Caki2 (cell line): ENCODE measurements at places on chromosomes 3 and 15. TPM values are rescaled to one million over a fixed set of nuclear protein-coding genes. Genes with fewer than 3 reads are reported as not detected.

DNA sequence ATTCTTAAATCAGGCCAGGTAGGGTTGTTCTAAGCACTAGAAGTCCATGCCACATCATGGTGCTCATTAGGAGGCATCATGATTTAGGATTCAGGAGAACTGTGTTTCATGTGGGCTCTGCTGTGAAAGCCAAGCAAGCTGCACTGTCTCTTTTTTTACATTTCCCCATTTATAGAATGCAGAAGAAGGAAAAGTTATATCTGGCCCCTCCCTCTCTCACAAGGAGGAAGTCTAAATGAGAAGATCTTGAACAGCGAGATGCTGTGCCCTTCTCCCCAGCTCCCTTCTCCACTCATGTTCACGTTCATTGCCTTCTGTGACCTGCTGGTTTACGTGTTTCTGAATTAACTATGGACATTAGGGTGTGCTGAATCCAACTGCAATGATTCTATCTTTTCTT, 178.5 kb upstream of the RASGRP1 start:
- no peak for DNase-seq

DNA sequence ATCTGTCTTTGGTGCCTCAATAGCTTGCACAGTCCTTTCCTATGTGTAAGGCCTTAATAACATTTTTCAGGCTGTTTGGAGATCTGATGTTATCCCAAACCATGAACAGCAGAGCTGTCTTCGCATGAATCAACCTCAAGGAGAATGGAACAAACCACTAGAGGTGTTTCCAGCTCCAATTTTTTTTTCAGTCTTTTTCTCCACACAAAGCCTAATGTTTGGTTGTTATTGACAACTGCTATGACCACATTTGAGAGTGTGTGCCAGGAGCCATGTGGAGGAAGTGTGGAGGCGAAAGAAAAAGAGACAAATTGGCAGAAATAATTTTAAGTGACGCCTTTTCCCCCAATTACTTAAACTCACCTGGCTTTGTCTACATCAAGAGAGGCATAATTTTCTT, 38.7 kb downstream of the RTP4 start:
- DNase-seq, result no peak

Gene SLC28A2
- total RNA-seq, result not detected in 2 replicates

GRCh38 chr3:180690061-180690460, 10.8 kb upstream of the CCDC39 start:
- no peak for DNase-seq

GRCh38 chr15:68666812-68667450, 88.1 kb downstream of the CORO2B start:
- no peak for DNase-seq

DNA sequence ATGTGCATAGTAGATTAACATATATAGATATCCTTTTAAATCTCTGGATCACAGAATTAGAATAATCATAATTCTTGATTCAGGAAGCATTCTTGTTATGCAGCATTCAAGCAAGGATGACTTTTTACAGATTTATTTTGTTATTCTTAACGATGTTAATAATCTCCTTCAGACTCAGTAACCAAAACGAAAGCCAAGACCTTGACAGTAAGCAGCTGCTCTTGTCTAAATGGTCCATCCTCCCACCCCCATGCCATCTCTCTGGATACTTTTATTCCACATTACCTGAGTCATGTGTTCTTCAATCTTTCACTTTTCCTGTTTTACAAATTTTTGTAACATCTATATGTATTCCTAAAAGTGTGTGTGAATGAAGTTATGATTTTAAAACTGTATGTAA, 33.3 kb upstream of the GPR171 start:
- no peak for DNase-seq

GRCh38 chr15:82046666-82047452, 1.0 kb upstream of the MEX3B start:
- DNase-seq, result peak; percentile 96

- DNase-seq, result no peak
These were observed 138.0 kb upstream of the BHLHE40 start for GRCh38 chr3:4841225-4841624.

DNA sequence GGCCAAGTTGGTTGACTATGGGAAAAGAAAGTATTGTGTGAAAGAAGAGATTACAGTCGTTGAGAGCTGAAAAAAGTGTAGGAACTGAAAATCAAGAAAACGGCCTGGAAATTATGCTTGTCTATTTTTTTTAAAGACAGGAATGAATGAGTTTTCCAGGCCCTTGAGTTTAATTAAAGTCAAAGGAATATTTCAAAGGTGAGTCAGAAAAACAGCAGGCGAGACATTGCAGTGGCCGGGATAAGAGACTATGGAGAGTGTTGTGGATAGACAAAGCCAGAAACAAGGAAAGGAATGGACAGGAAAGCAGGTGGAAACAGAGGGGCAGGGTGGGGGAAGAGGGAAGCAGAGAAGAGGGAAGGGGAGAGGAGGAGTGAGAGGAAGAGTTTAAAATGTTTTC, 275.1 kb upstream of the LRTM1 start:
- DNase-seq, result peak; percentile 46

- no peak for DNase-seq
These were observed 544.9 kb upstream of the CBLB start for GRCh38 chr3:106413683-106414082.

DNA sequence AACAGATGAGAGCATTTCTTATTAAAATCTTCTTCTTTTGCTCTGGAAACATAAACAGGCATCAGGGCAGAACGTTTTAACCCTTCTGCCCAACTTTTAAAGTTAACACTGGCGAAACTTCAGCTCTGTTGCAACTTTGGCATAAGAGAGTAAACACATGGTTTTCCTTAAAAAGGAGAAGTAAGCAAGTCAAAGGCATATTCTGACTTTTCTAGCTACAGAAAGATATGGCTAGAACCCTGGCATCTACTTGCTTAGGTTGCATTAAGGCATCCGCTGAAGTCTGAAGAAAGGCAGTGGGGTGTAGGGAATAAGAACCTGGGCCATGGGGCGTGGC, 13.3 kb upstream of the IL16 start:
- no peak for DNase-seq

Gene C3orf49
- total RNA-seq, result not detected in 2 replicates

- no peak for DNase-seq
These were observed 3.9 kb upstream of the SAMD7 start for GRCh38 chr3:169907476-169907875.

DNA sequence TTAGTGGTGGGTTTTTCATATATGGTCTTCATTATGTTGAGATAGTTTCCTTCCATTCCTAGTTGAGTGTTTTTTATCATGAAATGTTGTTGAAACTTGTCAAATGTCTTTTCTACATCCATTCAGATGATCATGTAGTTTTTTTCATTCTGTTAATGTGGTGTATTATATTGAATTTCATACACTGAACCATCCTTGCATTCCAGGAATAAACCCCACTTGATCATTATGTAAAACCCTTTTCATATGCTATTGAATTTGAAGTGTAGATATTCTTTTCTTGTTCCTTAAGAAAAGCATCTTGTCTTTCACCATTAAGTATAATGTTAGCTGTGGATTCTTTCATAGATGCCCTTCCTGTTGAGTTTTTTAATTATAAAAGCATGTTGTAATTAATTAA, 42.9 kb downstream of the PIAS1 start:
- peak; percentile 7 for DNase-seq

DNA sequence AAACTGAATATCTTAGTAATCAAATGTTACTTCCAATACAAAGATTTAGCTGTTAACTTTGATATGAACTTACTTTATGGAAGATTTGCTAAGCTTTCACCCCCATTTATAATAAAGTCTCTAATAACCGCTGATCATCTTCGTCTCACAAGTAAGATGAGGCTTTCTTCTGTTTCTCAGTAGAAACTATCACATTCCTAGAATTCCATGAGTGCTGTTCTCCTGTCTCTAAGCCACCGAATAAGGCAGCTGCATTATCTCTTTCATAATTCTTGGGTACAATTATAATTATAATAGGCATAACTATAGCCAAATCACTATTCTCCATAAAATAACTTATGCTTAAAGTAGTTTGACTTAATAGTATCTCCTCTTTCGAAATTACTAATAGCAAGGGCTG, 18.3 kb upstream of the SETMAR start:
- DNase-seq, result no peak

DNA sequence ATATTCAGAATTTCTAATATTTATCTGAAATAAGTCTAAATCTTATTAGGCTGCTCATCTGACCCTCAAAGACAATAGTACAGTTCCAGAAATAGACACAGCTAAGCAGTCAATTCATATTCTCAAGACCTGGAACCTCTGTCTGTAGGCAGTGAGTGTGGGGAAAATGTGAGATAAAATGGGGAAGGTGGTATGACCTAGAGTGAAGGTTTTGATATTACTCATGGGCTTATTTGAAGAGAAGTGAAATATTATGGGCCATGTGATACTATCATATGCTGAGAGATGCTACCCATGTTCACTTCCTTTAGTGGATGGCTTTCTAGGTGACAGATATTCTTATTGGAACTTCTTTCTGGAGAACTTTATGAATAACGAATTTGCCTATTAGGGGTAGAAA, 33.5 kb downstream of the TGFBR2 start:
- no peak for DNase-seq
